ENCODE measurements at places on chromosomes 7 and 10.

DNA sequence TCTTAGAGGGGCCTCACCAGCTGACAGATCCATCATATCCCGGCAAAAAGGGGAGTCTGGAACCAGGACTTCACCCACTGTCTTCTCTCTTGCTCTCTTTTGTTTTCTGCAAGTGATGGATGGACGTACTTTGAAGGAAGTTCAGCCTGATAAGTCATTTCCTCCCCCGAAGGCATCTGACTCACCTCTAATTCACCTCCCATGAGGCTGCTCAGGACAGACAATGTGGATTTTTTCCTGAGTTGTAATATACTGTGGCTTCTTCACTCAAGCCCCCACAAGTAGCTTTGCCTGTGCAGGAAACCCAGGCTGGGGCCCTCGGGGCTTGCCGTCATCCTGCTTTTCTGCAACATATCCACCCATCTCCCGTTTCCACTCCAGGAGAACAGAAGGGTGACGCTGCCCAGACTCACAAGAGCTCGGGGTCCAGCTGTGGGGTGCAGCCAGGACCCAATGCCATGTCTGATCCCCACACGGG, 70.4 kb downstream of the ASB13 start:
- DNase-seq, result no peak

DNA sequence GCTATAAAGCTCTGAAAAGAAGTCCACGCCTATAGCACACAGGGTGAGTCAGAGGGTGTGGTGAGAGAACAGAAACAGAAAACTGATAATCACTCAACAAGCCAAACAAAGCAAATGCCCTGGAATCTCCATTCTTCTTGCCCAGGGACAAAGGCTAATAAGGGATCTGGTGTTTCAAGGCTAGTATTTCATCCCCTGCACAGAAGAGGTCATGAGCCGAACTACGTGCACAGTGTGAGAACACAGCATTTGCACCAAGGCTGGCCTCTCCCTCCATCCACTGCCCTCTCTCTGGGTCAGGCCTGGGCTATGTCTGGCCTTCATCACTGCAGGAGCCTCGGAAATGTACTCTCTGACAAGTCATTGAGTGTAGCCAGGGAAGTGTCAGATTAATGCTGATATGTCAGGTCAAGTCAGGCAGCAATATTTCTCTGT, 42.7 kb downstream of the PRR15 start:
- no peak for DNase-seq

GRCh38 chr10:116752563-116752962, 10.2 kb upstream of the HSPA12A start:
- no peak for DNase-seq

DNA sequence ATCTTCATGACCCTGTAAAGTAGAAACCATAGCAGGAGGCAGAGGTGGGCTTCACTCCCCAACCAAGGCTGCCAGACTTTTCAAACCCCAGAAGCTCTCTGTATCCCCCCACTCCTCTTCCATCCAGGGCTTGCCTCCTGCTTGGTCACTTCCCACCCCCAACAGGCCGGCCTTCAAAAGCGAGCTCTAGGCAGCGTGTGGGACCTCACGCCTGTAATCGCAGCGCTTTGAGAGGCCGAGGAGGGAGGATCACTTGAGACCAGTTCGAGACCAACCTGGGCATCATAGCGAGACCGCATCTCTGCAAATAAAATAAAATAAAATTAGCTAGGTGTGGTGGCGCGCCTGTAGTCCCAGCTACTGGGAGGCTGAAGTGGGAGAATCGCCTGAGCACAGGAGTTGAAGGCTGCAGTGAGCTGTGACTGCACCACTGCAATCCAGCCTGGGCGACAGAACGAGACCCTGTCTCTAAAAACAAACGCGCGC, 743 bp upstream of the POR start:
- DNase-seq, result no peak

DNA sequence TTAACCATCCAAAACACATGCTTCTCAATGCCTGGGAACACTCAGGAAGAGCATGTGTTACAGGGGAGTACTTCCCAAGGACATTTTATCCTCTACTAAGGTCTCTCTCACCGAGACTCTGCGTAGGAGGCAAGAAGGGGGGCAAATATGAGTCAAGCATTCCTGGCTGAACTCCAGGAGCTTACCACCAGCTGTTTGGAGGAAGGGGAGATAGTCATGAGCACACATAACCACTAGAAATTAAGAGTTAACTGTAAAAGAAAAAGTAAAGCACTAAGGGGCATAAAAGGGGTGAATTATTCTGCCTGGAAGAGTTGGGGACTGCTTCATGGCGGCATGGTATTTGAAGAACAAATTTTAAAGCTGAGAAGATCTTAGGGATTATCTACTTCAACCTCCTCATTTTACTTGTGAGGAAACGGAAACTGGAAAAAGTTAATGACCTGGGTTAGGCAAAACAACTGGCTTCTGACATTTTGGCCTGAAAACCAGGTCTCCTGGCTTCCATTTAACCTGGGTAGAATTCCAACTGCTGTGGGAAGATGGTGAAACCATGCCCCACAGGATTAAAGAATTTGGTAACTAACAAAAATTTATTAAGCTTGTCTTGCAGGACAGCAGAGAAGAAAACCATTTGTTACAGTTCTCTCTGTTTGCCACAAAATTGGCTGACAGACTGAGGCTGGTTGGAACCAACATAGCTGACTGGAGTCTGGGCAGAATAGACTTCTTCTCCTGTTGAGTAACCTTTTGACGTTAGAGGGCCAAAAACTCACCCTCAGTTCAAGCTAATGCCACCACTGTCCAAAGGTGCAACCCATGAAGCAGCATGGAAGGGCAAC, 85.5 kb downstream of the SLC25A13 start:
- DNase-seq, result no peak

DNA sequence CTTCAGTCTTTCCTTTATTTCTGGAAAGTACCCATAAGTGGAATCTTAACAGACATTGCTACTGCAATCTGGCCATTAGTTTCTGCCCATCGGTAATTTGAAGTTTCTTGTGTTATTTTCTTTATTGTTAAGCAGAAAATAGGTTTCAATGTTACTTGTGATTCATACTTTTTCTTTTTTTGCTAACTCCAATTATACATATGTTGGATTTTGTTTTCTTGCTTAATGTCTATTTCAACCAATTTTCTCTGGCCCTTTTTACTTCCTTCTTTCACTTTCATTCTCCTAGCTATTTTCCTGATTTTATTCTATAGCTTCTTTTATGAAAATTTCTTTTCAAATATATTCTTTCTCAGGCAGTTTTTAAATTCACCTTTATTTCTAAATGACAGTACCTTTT, 457.4 kb downstream of the TCERG1L start:
- no peak for DNase-seq

- no peak for DNase-seq
These were observed 3.5 kb downstream of the FGFR2 start for GRCh38 chr10:121594623-121595350.

DNA sequence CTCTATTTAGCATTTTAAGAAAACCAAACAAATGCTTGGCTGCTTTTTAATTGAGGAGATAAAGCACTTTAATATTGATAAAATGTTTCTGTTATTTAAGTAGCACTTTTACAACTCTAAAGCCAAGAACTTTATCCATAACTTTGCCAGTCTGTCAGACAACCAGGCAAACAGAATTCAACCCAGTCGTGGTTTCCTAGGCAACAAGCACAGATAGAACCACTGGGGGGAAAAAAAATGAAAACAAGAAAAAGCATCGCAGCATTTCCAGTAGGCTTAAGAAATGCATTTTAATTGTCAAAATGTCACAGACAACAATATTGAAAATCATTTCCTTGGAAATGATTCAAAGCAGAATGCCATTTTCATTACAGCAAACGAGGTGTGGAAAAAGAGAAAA, 323.4 kb downstream of the PARD3 start:
- no peak for DNase-seq

DNA sequence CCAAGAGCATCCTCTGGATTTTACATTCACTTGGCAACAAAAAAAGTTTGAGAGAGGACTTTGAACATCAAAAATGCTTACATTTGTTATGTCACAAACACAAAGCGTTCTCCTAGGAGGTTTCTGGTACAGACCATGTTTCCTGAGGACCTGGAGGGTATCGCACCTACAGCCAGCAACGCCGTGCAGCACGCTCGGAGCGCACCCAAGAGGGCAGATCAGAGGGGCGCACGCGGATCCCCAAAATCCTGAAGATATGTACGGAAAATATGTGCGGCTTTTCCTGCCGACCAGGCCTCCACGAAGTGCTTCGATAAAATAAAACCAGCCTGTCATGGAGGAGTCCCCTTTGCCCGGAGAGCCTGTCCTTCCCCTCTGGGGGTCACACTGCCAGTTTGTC, 454.9 kb downstream of the DNAJB6 start:
- no peak for DNase-seq

- DNase-seq, result no peak
These were observed 227.7 kb downstream of the SKIDA1 start for GRCh38 chr10:21297603-21298383.

DNA sequence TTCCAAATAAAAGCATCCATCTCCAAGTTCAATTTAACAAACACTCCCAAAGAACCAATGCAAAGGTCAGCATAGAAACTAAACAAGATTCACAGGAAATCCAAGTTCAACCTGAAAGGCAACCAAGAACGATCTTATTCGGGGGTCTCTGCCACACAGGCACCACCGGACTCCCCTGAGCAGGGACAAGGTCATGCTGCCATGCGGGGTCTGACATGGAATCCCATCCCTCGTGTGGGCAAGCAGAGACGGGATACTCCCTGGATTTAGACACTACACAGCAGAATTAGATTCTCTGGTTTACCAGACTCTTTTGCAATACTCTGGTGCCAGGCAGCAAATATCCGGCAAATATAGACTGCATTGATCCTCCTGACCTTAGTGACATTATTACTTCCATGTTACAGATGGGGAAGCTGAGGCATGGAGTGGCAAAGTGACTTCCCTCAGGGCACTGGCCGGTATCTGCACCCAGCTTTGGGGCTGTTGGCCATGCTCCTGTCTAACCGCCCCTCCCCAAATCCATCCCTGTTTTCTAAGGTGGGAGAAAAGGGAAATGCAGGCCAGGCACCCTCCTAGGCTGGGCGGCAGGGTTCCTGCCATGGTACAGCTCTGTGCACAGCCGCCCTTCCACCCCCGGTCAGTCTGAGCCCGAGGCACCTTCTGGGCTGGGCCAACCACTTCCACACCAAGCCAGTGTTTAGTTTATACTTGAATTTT, 111.8 kb downstream of the VIPR2 start:
- no peak for DNase-seq

DNA sequence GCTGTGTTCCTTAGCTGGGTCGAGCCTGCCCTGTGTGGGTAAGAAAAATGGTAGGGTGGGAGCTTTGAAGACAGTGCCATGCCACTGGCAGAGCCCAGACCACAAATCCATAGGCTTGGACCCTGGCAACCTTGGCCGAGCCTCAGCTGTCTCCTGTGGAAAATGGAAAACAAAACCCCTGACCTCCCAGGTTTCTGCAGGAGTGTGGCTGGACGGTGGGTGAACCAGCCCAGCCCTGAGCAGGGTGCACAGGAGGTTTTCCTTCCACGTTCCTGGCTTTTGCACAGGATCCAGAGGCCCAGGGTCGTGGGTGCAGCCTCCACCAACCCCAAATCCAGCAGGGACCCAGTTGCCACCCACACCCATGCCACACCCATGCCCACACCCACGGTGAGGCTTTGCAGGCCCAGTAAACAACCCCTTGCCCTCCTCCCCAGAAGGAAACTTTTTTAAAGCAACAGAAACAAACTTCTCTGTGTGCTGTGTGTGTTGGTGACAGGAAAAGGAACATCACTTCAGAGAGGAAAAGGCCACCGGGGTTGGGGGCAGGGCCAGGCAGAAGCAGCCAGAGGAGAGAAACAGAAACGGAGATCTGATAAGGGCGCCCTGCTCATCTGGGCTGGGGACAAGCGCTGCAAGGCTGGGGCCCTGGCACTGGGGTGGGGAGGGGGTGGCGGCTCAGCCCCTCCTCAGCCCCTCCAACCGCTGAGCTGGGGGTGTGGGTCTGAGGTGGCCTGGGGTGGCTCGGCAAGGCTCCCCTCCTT, 20.7 kb upstream of the ZMIZ1 start:
- no peak for DNase-seq

DNA sequence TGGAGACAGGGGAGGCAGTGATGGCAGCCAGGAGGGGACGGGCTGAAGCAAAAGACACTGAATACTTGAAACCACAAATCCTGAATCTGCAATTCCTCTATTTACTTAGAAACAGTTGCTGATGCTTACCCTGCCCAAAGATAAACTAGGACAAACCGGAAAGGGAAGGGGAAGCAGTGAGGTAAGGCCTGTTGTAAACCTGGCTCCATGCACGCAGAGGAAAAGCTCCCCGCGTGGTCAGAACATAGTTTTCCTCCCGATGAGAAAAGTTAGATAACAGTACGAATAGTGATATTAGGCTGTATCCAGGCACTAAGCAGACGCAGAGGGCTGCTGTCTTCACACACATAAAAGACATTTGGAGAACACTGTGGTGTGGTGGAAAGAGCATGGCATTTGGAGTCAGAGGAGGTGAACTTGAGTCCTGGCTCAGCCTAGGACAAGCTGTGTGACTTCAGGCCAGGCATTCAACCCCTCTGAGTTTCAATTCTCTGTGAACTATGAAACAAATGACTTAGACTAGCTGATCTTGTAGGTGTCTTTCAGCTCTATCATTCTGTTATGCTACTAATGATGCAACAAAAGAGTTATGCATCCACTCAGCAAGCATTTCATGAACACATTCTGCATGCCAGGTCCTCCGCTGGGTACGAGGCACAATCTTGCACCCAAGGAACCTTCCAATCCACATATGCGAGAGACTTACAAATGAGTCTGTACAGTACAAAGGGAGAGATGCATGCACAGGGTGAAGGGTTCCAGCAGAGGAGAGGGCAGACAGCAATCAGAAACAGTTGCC, 80.9 kb downstream of the SORBS1 start:
- no peak for DNase-seq

DNA sequence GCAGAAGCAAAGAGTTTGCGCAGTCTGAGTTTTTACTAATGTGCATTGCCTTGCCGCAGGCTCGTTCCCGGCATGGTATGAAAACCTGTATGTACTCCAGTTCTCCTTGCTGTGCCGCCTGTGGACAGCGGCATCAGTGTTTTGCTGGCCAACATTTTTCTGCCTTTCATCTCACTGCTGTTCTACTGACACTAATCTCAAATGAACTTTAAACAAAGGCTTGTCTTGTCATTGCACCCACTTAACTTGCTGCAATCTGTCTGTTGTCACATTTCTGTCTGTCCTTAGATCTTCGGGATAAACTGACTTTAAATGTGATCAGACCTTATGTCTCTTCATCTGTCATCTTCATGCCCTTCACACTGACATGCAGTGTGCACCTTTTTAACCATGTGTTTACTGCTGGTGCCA, 71.7 kb upstream of the ZNRF2 start:
- no peak for DNase-seq

DNA sequence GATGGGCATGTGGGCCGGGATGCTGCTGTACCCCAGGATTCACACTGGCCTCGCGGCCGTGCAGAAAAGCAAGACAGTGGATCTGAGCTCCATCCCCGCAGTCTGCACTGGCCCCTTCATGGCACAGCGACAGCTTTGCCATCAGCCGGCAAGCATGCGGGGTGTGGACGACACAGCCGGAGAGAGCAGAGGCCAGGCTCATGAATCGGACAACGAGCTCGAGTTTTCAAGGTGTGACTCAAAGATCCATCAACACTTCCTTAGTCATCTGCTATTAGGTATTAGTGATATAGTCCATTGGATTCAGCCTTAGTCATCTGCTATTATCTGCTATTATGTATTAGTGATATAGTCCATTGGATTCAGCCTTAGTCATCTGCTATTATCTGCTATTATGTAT, 254.7 kb downstream of the KLF6 start:
- no peak for DNase-seq

- no peak for DNase-seq
These were observed 506.4 kb upstream of the C7orf33 start for GRCh38 chr7:148084138-148084537.

GRCh38 chr10:30697806-30698205, 68.3 kb upstream of the LYZL2 start:
- DNase-seq, result no peak

Data from GM13976 (cell line).